Activated effector memory CD4-positive, alpha-beta T cell treated with anti-CD3 and anti-CD28 coated beads, Interleukin-2, amount 50 U/mL, for 16 hours (primary cell): ENCODE measurements at places on chromosomes 13 and 19.

GRCh38 chr13:101398191-101398590 is 18.1 kb downstream of the NALCN start:
- DNase-seq, result no peak

GRCh38 chr13:39329182-39329639 is 273.8 kb downstream of the LHFPL6 start:
- DNase-seq, result no peak

DNA sequence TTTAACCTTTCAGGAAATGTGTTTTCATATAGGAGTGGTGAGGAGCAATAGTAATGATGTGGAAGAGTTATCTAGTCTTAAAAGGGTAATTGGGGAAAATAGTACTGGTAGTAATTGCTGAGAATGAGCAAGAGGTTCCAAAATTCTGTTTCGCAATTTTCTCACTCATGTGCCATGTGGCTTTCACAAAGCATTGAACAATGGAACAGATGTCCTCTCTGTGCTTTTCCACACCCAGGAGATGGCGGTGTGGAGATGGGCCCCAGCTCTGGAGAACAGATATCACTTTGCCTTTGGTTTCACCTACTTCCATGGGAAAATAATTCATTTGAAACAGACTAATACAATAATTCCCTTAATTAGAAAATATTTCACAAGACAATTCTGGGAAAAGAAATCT is 170.0 kb upstream of the SLC10A2 start:
- no peak for DNase-seq

DNA sequence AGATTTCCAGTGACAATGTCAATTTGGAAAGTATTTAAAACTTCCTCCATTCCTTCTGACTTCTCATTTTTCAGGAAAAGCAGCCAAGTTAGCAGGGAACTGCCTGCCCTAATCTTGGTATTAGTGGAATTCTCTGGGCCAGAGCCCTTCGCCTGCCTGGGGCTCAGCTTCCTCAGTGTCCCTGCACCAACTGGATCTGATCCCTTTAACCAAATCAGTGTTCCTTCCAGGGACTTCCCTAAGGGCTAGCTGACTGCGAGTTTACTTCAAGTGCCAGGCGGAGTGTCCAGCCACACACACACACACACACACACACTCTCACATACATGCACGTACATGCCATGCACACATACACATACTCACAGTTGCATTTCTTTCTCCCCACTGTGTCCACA is 20.0 kb downstream of the RAB20 start:
- DNase-seq, result no peak

GRCh38 chr13:71454509-71454908 is 412.5 kb downstream of the DACH1 start:
- DNase-seq, result no peak

DNA sequence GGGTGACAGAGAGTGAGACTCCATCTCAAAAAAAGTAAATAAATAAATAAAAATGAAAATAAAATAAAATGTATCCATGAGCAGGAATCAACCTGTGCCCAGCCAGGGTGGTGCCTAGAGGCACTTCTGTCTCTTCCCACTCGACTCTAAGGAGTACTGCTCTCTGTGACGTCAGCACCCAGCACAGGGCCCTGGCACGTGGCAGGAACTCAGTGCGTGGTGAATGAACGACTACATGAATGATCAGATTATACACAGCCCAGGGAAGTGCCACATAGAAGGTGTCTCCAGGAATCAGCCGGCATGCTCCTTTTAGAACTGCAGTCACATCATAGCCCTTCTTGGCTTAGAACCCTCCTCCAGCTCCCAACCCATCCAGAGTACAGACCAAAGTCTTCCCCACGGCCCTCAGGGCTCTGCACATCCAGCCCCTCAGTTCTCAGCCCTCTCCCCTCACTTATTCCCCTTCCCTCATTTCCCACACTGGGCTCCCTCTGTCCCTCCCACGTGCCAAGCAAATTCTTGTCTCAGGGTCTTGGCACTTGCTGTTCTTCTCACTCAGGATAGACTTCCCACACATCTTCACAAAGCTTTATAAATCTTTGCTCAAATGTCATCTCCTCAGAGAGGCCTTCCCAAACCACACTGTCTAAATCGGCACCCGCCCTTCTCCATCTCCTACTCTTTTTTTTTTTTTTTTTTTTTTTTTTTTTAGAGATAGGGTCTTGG is 4.2 kb downstream of the CLIP3 start:
- DNase-seq, result no peak

- no peak for DNase-seq
Observed at GRCh38 chr13:36837354-36838092, 18.5 kb downstream of the RFXAP start.

DNA sequence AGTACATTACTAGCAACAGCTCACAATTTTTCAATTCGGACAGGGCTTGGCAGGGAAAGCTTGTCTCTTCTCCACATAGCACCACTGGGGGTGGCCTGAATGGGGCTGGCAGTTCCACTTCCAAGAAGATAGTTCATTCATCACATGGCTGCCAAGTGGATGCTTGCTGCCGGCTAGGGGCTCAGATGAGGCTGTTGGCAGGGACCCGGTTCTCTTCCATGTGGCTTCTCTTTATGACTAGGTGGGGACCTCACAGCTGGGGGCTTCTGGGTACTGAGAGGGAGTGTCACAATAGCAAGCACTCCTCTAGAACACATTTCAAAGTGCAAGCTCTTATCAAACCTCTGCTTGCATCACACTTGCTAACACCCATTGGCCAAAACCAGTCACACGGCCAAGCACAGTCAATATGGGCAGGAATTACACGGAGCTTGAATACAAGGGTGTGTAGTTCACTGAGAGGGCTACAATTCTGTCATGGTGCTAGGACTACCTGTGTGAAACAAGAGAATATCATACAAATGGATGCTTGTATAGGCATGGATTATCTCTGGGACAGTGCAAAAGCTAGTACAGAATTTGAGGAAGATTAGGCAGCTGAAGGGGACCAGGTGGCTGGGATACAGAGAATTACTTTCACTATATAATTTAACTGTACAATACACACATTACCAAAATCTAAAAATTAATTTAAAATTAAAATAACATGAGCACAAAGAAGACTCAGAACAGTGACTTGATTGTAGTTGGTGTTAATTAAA is 32.3 kb downstream of the ATP7B start:
- no peak for DNase-seq

GRCh38 chr19:41263042-41263849 is 926 bp upstream of the HNRNPUL1 start:
- DNase-seq, result peak; percentile 94

- no peak for DNase-seq
Observed at GRCh38 chr13:39311619-39312018, 273.4 kb downstream of the NHLRC3 start.

DNA sequence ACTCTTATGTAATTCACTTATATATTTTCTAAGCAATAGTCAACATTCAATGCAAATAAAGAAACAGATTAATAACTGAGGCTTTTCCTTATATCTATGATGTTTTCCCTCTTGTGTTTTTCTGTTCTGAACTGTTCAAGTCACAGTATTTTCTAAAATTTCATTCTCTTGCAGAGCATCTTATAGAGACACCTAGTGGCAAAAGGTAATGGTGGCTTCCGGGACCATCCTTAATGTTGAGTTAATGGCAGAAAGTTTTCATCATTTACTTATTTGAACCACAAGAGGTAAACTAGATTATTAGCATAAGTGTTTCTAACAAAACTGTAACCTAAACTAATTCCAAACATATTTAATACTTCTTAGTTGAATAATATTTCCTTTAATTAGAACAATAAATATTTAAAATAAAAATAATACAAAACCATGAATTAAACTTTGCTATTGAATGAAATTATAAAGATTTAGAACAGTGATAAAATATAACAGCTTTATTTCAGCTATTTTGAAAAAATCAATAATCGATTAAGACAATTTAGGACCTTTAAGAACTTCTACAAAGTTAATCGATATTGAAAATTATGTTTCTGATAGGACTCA is 1.7 kb upstream of the SLITRK5 start:
- DNase-seq, result no peak

GRCh38 chr13:46866150-46866549 is 30.7 kb downstream of the HTR2A start:
- no peak for DNase-seq

DNA sequence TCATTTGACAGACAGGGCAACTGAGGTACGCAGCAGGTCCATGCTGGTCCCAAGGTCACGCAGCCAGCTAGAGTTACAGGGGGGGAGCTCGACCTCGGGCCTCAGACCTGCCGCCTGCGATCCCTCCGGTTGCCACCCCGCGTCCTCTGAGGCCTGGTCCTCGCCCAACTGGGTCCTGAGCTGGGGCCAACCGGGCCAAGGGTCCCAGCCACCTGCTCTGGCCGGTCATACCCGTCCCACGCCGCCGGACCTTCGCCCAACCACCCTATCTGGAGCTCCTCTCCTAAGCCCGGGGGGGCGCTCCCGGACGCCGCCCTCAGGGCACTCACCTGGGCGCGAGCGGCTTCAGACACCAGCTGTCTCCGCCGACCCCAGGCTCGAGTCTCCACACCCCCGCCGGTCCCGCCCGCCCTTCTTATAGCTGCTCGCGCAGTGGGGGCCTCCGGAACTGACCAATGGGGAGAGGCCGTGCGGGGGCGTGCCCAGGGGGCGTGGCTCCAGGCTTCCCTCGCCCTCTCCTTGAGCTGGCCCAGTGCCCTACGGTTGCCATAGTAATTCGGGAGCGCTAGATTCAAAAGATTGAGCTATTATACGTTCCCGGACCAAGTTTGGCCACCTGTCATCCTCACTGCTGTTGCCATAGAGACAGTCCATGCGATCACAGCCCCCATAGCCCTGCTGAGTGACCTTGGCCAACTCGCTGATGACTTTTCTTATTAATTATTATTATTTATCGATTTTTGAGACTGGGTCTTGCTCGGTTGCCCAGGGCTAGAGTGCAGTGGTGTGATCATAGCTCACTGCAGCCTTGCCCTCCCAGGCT is at the start of gene PLIN5:
PLIN5 (minus strand) TSS at position 389 of the 823 bp plus-strand sequence. CDS start 1,150 bp downstream, outside the sequence.
- DNase-seq, result peak; percentile 76

DNA sequence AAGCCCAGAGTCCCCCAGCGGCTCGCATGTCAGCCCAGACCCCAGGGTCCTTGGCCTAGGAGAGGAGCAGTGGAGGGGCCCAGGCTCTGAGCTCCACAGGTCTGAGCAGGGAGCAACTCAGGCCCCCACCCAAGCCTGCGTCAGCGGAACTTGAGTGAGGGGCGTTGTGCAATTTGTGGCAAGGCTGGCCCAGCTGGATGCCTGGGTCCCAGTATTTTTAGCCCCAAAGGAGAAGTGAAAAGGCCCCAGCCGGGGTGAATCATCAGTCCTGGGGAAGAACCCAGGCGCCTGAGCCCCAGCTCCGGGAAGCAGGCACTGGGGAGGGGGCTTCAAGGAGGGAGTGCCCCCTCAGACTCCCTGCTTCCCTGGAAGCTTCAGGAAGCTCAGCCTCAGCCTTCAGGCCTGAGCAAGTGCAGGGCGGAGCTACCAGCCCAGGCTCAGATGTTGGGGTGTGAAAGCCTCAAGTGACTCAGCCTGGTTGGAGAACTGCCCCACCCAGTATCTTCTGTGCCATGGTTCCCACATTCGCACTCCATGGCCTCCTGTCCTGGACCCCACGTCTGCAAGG is 7.2 kb downstream of the MED29 start:
- peak; percentile 82 for DNase-seq

GRCh38 chr13:41008349-41008980 is 10.7 kb downstream of the ELF1 start:
- no peak for DNase-seq

- DNase-seq, result no peak
Observed at GRCh38 chr19:7199613-7200533, 94.3 kb downstream of the INSR start.

- DNase-seq, result no peak
Observed at GRCh38 chr19:18362934-18363542, 22.6 kb downstream of the PGPEP1 start.

GRCh38 chr13:43235028-43235427 is 211.6 kb downstream of the DNAJC15 start:
- no peak for DNase-seq

- DNase-seq, result no peak
Observed at GRCh38 chr13:44695520-44695919, 119.4 kb upstream of the TSC22D1 start.

GRCh38 chr19:30334841-30335240 is 37.3 kb upstream of the ZNF536 start:
- DNase-seq, result no peak

DNA sequence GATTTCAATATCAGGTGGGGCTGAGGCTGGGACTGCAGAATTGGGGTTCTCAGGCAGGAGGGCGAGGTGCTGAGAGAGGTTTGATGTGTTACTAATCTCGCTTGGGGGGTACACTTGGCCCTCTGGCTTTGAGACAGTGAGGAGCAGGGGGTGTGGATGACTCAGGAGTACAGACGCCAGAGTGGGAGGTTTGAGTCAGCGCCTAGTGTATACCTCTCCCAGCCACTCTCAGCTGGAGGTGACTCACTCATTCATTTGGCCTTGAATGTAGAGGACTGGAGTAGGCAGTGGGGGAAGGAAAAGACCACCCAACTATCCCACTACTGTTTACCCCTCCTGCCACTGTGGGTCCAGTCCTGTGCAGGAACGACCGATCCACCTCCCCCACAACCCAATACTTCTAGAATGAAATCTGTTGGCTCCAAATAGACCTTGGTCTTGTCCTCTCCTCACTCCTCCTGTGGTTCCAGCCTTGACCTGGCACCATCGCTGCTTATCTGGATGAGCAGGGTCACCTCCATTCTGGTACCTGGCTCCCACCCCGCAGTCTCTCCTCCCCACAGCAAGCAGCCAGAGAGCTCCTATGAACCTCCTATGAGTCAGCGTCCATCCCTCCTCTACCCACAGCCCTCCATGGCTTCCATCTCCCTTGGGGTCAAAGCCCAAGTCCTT is 20.1 kb upstream of the ZNRF4 start:
- DNase-seq, result peak; percentile 75

DNA sequence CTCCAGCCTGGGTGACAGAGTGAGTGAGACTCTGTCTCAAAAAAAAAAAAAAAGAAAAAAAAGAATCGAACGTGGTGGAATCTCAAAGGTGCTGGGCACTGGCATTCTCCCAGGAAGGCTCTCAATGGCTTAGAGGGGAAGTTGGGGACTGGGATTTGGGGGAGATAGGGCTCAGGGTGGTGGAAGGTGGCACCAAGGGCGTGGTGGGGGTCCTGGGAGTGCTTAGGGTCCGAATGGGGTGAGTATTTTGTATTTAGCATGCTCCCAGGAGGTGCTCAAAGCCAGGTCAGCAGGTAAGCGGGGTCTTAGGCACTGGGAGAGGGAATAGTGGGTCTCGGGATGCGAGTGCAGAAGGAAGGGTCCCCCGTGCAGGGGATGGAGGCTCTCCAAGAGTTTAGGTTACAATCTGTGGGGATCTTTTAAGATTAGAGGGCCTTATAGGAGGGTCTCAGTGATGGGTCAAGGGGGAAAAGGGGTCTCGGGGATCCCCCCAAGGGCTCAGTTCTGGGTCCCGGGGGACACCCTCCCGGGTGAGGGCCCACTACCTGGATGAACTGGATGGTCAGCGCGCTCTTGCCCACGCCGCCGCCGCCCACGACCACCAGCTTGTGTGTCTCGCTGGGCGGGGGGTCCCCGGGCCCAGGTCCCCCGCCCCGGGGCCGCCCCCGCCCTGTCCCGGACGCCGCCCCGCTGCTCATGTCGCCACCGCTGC is 386 bp downstream of the RRAS start:
- DNase-seq, result no peak

- DNase-seq, result peak; percentile 81
Observed at GRCh38 chr13:51797664-51798488, 6.1 kb downstream of the DHRS12 start.

GRCh38 chr13:34570698-34571353 is 371.2 kb upstream of the NBEA start:
- no peak for DNase-seq

GRCh38 chr19:34633802-34634201 is 43.2 kb downstream of the SCGB2B2 start:
- no peak for DNase-seq
